ENCODE measurements at places on chromosomes 12 and 14. TPM values are rescaled to one million over a fixed set of nuclear protein-coding genes. Genes with fewer than 3 reads are reported as not detected.

The CLEC4D gene
- not detected for total RNA-seq

The KRT83 gene
- not detected for total RNA-seq

The SERPINA10 gene
- not detected for total RNA-seq

The KRT7 gene
- total RNA-seq: 97.6 TPM

The ZDHHC17 gene
- total RNA-seq: 61.7 TPM

All from astrocyte (in vitro differentiated cells and primary cell).